Activated naive CD8-positive, alpha-beta T cell treated with anti-CD3 and anti-CD28 coated beads for 36 hours (primary cell): ENCODE measurements at places on chromosomes 6 and 20.

DNA sequence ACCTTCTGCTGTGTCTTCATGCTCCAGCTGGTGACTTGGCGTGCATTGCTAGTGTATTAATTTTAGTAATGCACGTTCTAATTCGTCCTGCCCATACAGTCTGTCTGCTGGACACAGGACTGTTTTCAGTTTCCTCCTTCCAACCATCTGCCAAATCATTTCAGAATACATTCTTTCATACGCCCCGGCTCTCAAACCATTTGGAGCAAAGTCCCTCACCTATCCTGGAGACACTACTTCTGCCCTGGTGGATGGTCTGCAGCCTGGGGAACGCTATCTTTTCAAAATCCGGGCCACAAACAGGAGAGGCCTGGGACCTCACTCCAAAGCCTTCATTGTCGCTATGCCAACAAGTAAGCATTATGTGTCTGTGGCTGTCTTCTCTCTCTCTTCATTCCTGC lies 60.5 kb downstream of the FNDC1 start:
- DNase-seq: no peak

DNA sequence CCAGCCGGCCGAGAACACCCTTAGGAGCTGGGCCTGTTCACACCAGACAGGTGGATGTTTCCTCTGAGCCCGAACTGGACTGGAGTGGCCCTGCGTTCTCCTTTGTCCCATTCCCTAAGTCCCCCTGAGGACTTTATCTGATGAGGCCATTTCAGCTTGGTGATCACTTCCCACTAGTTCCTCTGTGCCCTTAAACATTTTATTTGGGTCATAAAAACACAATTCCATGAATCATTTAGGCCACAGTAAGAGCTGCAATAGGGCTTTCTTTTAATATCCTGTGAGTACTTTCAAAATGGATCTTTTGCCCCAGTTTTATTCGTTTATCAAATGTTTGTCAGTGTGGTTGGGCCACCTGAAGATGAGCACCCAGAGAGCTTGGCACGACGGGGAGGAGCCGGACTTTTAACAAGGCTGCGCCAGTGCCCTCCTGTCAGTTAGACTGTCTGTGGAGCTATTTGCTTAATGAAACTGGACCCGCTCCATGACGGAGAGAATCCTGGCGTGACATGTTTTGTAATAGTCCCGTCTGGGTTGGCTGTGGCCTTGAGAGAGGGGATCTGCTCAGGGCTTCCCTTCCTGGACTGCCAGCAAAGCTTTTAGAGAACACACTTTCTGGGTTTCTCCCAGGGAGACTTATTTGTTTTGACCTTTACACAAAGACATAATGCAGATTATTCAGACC lies 53.5 kb downstream of the ZDHHC14 start:
- no peak for DNase-seq

GRCh38 chr20:52744441-52744840 lies 227.7 kb upstream of the TSHZ2 start:
- DNase-seq: no peak

DNA sequence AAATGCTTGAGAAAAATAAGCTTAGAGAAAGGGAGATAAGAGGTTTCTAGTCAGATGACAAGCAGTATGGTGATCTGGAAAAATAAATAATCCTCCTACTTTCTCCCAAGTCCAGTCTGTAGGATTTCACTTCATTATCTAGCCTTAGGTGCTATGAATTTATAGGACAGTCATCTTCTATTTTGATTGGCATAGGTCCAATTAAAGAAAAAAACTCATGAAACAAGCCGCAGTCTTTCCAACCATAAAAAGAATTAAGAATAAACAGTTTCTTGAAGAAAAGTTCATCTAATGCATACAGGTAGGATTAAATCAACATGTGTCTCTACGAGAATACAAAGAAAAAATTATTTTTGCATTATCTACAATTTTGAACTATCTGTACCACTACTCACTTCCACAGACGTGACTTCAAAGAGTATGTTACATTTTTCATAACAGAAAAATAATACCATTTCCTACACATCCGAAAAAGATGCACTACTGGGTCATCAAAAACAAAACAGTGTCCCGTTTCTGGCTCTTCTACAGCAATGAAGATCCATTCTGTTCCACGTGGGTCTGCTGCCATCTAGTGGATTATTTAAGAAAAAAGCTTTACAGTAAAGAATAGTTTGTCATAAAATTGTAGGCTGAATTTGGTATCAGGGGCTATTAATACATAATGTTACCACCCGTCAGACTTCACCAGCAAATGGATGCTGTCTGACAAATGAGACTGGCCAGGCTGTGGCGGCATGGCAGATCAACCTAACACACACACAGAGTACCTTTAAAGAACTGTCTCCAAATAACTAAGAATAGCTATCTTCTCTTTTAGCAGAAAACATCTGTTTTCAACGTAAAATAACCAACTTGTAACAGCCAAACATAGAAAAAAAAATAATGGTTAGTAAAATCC lies 28.9 kb downstream of the STX7 start:
- peak; percentile 10 for DNase-seq

DNA sequence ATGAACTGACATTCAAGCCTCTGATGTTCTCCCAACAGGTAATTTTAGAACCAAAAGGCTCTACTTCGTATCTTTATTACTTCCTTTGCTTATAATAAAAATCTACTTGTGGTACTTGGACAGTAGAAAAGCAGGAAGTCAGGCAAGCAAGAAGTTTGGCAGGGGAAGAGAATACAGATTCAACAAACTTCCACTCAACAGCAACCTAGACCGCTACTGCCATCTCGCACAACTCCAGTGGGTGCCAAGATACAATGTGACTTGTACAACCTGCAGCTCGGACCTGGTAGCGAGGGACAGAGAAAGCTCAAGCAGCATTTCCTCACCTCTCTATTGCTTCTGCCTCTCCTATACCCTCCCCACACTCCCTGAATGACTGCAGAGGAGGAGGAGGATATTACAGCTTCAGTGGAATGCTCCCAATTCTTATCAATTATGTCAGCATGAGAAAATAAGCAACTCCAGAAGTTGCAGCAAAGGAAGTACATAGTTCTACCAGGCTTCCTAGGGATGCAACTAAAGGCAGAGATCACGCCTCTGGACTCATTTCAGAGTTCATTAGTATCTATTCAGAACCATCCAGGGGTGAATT lies 76.5 kb downstream of the MBOAT1 start:
- DNase-seq: no peak

- DNase-seq: no peak
Observed at GRCh38 chr6:129667621-129668020, 42.4 kb downstream of the ARHGAP18 start.

DNA sequence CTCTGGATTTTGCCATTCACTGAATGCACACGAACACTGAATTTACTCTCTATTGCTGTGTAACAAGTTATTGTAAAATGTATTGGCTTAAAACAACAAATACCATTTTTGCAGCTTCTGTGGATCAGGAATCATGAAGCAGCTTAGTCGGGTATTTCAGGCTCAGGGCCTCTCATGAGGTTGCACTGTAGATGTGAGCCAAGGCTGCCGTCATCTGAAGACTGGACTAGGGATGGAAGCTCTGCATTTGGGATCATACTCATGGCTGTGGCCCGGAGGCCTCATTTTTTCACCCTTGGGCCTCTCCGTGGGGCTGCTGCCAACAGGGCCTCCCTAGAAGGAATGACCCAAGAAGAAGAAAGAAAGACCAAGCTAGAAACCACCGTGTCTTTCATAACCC lies 492.4 kb upstream of the CDH4 start:
- DNase-seq: no peak
